Right lobe of liver (tissue), 6 donors: ENCODE measurements at places on chromosomes 2 and 18. TPM values are rescaled to one million over a fixed set of nuclear protein-coding genes. Genes with fewer than 3 reads are reported as not detected.
A peak's percentile ranks its signal among the peaks of the same experiment; 100 is the strongest.

DNA sequence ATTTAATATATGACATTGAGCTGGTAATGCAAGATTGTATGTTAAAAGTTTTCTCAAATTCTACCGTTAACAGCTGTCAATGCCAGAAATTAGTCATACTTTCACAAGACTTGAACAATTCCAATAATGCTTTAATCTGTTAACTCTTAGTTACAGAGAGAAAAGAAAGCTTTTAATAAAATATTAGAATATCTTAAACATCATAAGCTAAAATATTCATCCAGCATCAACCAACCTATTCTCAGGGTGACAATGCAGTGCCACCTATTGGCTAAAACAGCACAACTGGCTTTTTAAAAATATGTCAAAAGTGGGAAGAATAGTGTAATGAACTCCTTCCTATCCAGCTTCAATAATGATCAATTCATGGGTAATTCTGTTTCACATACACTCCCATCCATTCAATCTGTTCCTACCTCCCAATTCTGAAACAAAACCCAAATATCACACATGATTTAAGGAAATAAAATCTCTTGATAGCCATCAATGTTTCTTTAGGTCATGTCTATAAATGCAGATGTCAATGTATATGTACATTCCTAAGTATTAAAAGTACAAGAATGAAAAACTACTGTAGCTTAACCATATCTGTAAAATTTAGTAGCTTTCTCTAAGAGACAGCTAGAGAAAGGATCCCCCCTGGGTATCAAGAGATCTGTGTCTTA, 79.8 kb upstream of the CCDC141 start:
- H3K4me1 ChIP-seq = no peaks in the 10 kb centered on the region
- no peak for DNase-seq
- H3K4me3 ChIP-seq = no peak overlapping the region
- H3K36me3 ChIP-seq = no peaks in the 10 kb centered on the region

DNA sequence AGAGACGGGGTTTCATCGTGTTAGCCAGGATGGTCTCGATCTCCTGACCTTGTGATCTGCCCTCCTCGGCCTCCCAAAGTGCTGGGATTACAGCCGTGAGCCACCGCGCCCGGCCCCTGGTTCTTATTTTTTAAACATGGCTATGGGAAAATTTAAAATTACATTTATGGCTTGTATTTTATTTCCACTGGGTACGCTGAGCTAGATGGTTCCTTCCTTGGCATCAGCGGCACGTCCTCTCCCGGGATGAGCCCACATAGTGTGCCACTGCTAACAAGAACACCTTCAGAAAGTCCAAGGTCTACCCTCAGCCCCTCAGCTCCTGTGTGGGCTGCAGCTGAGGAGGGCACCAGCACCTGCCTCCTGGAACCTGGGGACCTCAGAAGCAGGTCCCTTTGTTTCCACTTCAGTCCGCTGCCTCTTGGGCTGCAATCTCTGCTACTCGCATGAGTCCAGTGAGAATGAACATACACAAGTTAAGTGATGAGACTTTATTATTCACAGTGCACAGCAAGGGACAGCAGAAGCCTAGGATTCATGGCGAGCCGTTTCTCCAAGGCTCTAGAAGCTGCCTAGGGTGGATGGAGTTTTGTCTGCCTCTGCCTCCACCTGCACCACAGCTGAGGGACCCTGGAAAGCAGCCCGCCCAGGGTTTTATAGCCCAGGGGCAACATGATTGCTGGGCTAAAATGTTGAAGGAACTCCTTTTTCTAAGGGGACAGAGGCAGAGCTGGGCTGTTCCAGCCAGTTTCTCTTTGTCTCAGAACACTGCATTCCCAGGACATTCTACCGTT, 107.5 kb upstream of the TEX51 start:
- H3K36me3 ChIP-seq = no peaks in the 10 kb centered on the region
- peak; percentile 12 for DNase-seq
- H3K4me3 ChIP-seq = no peak overlapping the region
- H3K27ac ChIP-seq = no peak overlapping the region
- no peaks in the 10 kb centered on the region for H3K27me3 ChIP-seq
- no peaks in the 10 kb centered on the region for H3K4me1 ChIP-seq

GRCh38 chr18:54792079-54792478, 36.2 kb upstream of the RAB27B start:
- no peak overlapping the region for H3K4me3 ChIP-seq
- H3K36me3 ChIP-seq = no peaks in the 10 kb centered on the region
- H3K27ac ChIP-seq = no peak overlapping the region
- no peak for DNase-seq
- no peaks in the 10 kb centered on the region for H3K27me3 ChIP-seq

DNA sequence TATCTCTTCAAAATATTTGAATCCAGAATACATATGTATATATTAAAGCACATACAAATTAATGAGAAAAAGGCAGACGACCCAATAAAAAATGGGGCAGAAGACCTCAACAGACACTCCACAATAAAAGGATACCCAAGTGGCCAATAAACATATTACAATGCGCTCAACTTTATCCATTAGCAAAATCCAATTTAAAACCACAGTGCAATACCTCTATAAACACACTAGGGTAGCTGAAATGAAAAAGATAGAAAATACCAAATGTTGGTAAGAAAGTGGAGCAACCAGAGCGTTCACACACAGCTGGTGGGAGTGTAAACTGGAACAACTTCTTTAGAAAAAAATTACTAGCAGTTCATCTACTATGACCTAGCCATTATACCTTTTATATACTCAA, 75.3 kb downstream of the CCDC148 start:
- H3K4me1 ChIP-seq = no peaks in the 10 kb centered on the region
- H3K4me3 ChIP-seq = no peak overlapping the region
- no peak overlapping the region for H3K27ac ChIP-seq
- no peaks in the 10 kb centered on the region for H3K36me3 ChIP-seq

- no peak overlapping the region for H3K4me3 ChIP-seq
- no peaks in the 10 kb centered on the region for H3K27me3 ChIP-seq
- no peaks in the 10 kb centered on the region for H3K4me1 ChIP-seq
- H3K36me3 ChIP-seq = no peaks in the 10 kb centered on the region
- no peak overlapping the region for H3K27ac ChIP-seq
Observed at GRCh38 chr2:131572175-131572574, 44.5 kb downstream of the CCDC74A start.

RGPD5 gene
- 25.9 TPM for total RNA-seq

PTH2R gene
- total RNA-seq = 0.16 TPM

GRCh38 chr2:28356095-28356911, 36.4 kb upstream of the FOSL2 start:
- no peak overlapping the region for H3K4me3 ChIP-seq
- peak; percentile 93 for DNase-seq
- peaks cover 19% of the 10 kb centered on the region for H3K4me1 ChIP-seq
- peak overlapping the region; percentile 39 for H3K27ac ChIP-seq
- no peaks in the 10 kb centered on the region for H3K27me3 ChIP-seq
